ENCODE measurements at places on chromosomes 1 and 21.

GRCh38 chr1:200737647-200738291, 924 bp upstream of the CAMSAP2 start:
- DNase-seq: no peak

- no peak for DNase-seq
Observed at GRCh38 chr1:205590457-205590768, 41.4 kb downstream of the ELK4 start.

DNA sequence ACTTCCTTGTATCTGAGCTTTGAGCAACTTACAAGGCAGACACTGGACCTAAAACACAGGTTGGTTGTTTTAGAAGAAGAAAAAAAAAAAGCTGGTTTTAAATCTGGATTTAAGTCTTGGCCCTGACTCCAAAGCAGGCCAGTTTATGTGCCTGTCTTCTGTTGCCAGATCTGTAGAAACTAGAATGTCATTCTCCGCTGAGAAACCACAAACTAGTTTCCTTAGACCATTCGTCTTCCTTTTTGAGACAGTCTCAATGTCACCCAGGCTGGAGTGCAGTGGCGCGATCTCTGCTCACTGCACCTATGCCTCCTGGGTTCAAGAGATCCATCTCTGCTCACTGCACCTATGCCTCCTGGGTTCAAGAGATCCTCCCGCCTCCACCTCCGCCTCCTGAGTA, 33.9 kb downstream of the APP start:
- no peak for DNase-seq

DNA sequence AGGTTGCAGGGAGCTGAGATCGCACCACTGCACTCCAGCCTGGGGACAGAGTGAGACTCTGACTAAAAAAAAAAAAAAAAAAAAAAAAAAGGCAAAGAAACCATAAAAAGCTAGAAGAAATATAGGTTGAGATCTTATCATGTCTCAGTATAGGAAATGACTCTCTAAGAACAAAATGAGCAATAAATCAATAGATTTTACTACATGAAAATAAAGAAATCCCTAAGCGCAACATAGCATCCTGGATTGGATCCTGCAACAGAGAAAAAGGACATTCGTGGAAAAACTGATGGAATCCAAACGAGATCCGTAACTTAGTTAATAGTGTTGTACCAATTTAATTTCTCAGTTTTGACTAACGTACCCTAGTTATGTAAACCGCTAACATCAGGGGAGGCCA, 35.3 kb downstream of the SLC1A7 start:
- DNase-seq: no peak

DNA sequence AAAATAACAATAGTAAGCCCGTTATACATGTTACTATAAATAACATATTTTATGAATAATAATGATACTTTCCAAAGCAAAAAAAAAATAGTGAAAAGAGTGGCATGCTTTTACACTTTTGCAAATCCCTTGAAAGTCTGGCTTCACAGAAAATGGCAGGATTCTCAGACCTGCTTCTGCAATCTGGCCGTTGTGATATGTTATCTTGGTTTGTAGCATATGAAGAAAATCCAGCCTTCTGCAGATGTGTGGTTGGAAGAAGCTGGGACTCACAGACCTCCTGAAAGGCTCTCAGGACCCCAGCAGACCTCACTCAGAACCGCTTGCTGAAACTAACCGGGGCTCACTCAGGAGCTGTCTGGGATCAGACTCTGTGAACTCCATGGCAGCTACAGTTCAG, 256.0 kb upstream of the TMEM51 start:
- DNase-seq: no peak

- DNase-seq: no peak
Observed at GRCh38 chr1:76290271-76290670, 215.7 kb downstream of the ST6GALNAC3 start.

- DNase-seq: no peak
Observed at GRCh38 chr1:208135354-208135753, 108.8 kb downstream of the PLXNA2 start.

Measured in H54 (cell line).